ENCODE measurements at places on chromosomes 7 and 10. TPM values are rescaled to one million over a fixed set of nuclear protein-coding genes. Genes with fewer than 3 reads are reported as not detected.

RNF148 gene
- polyA plus RNA-seq, result 0.28 TPM

DNA sequence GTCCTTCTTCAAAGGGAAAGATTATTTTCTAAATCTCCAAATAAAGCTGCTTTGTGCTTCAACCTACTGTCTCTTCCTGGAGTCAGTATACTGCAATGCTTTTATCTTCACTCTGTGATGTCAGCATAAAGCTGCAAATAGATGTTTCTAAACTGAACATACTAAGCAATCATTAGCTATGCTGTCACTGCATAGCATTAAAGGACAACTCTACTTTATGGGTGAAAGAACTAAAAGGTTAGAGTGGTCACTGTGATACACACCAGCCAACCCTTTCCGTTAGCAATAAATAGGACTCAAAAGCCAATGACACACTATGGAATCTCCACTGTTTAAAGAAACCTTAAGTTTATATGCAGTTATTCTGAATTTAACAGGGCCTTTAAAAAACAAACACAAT, 1.8 kb downstream of the CCDC186 start:
- peak overlapping the region; percentile 97 for H3K4me3 ChIP-seq
- H3K36me3 ChIP-seq, result no peaks in the 10 kb centered on the region
- H3K4me1 ChIP-seq, result peaks cover 14% of the 10 kb centered on the region
- H3K27ac ChIP-seq, result no peak overlapping the region

GALNT17 gene
- 3.4 TPM for polyA plus RNA-seq

GRCh38 chr7:6164491-6164890, 107.9 kb downstream of the CYTH3 start:
- no peaks in the 10 kb centered on the region for H3K27me3 ChIP-seq
- H3K4me3 ChIP-seq, result no peak overlapping the region
- H3K27ac ChIP-seq, result no peak overlapping the region
